ENCODE measurements at places on chromosomes 3 and 15.
A peak's percentile ranks its signal among the peaks of the same experiment; 100 is the strongest.

DNA sequence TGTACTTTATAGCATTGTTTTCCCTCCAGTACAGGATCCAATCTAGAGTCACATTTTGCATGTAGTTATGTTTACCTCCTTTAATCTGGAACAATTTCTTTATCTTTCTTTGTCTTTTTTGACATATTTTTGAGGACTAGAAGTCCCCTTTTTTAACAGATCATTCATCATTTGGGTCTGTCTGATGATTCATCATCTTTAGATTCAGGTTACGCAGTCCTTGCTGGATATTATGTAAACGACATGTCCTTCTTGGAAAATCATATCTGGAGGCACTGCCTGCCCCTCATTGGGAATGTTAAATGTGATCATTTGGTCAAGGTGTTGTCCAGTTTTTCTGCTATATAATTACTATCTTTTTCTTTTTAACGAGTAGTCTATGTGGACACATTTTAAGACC is 18.3 kb downstream of the TGM4 start:
- DNase-seq = no peak

- DNase-seq = no peak
Measured at GRCh38 chr15:64191971-64192830, 29.4 kb upstream of the PPIB start.

GRCh38 chr3:13058346-13059120 is 14.7 kb downstream of the IQSEC1 start:
- DNase-seq = no peak

DNA sequence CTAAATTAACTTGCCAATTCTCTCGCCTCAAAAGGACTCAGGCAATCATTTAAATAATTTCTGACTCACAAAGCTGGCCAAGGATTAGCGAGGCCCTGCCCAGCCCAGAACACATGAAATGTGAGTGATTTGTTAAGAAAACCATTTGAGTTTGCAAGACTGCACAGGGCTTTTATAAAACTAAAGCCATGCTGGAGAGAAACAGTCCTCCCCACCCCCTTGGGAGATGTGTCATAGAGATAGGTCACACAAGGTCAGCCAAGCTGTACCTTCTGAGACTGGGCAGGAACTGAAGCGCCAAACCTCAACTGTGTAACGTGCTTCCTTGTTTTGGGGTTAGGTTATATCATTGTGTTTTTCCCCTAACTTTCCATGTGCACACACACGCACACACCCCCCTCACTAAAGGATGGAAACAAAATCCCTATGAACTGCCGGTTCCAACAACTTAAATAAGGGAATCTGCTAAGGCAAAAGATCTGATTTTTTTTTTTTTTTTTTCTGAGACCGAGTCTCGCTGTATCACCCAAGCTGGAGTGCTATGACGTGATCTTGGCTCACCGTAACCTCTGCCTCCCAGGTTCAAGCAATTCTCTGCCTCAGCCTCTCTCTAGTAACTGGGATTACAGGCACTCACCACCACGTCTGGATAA is 8.1 kb downstream of the SPATA12 start:
- no peak for DNase-seq

- DNase-seq = no peak
Measured at GRCh38 chr15:67433495-67434099, 87.3 kb upstream of the C15orf61 start.

GRCh38 chr15:93646193-93646592 is 557.2 kb upstream of the RGMA start:
- DNase-seq = no peak

DNA sequence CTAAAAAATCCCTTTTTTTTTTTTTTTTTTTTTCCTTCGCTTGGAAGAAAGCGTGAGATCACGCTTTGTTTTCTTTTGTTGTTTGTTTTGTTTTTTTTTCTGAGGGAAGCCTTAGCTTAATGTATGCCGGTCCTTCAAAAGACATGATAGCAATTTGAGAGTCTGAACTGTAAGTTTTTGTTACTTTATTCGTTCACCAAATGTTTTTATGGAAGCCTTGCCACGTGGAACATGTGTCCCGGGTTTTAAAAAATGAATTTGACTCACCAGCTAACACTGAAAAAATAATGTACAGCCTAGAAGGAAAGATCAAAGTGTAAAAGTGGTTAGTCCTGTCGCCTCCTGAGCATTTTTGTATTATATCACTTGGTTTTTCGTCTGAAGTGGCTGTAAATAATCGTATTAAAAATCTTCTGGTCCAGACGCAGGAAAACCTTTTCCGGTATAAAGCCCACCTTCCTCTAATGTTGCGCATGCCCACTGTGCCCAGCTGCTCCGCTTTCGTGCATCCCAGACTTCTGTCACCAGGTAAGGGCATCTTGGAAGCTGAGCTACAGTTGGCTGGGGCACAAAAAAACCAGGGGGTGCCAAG is 795 bp upstream of the MYNN start:
- peak; percentile 43 for DNase-seq

DNA sequence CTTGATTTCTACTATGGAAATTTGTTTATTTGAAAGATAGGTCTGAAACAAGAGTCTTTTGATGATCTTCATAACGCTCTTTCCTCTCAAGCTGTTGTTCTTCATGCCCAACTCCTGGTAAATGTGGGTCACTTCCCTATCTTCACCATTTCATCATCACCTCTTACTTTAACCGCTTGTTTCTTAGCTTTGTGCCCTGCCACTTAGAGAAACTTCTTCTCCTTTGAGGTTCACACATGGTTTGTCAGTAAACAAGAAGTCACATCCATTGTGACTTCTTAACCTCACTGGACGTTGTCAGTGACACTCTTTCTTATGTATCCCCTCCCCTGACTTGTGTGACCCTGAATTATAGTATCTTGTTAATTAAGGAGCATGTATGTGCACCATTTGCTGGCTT is 16.9 kb upstream of the P2RY13 start:
- no peak for DNase-seq

DNA sequence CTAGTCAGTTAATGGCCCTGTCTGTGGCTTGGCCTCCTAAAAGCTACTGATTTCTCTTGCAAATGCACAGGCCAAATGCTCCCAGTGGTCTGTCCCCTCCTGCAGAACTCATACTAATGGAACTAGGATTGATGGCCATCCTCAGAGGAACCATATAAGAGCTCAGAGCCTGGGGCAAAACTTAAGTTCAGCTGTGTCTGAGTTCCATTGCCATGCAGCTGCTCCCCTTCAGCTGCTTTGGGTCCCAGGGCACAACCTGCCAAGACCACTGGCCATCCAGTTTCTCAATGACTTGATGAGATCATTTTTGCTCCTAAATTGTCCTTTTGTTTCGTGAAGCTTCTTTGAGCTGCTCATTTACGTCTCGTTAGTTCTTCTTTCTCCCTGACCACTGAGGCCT is 529.5 kb upstream of the TBL1XR1 start:
- DNase-seq = no peak

DNA sequence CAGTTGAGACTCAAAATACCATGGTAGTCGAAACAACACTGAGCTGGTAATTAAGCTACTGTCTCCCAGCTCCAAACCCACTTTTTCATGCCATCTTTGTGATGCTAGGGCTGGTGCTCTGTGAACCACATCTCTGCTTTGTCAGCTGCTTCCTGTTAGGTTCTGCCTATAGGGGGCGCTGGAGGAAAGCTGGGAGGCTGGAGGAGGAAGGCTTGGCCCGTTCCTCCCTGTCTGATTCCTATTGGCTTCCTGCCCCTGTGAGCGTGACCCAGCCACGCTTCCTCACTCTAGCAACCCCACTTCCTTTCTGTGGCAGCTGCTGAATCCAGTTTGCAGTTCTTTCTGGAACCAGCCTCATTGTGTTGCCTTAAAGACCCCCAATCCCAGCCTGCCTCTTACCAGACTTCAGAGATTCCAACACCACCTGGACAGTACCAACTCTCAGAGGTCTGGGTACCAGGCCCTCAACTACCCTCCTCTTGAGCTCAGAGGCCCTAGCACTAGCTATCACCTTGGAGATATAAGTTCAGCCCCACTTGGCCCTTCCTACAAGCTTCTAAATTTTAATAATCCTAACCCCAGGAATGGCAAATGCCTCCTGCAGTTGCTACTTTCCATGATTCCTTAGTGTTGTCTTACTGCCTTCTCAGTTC is 120.9 kb downstream of the ERC2 start:
- no peak for DNase-seq

DNA sequence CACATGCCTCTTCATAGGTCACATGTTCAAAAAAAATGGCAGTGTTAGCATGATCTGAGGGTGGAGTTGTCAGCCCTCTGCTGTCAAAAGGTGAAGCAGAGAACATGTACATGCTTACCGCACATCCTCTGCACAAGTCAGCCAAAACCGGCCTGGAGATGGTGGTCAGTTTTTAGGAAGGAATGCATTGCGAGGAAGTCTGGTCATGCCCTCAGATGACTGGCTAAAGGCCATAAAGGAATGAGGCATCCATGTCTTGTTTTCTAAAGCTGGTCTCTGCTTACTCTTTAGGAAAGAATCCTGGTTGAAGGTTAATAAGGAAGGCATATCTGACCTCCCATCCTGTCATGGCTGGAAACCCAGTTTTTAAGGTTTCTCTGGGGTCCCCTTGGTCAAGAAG is 292.0 kb upstream of the CCDC54 start:
- no peak for DNase-seq

GRCh38 chr3:111538681-111539083 is 3.3 kb upstream of the CD96 start:
- DNase-seq = no peak

DNA sequence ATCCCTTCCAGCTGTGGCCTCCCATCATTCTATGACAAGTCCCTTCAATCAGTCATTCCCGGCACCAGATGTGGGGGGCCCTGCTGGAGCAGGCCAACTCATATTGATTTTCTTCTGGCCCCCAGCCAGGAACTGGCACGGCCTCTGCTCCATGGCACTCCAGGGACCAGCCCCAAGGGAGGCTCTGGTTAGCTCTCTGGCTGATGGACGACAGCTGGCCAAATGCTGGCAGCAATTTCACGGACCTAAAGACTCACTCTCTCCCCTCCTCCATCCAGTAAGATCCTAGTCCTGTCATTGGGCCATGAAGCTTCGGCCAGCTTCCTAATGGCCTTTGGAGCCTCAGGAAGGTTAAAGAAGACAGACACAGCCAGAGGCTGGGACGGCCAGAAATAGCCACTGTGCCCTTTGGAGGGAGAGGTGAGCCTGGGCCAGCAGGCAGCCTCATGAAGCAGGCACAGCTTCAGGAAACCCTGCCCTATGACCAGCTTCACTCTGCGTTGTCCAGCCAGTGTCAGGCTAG is 131.0 kb downstream of the MEX3B start:
- no peak for DNase-seq

GRCh38 chr15:66573719-66574595 is 8.2 kb upstream of the LCTL start:
- no peak for DNase-seq

DNA sequence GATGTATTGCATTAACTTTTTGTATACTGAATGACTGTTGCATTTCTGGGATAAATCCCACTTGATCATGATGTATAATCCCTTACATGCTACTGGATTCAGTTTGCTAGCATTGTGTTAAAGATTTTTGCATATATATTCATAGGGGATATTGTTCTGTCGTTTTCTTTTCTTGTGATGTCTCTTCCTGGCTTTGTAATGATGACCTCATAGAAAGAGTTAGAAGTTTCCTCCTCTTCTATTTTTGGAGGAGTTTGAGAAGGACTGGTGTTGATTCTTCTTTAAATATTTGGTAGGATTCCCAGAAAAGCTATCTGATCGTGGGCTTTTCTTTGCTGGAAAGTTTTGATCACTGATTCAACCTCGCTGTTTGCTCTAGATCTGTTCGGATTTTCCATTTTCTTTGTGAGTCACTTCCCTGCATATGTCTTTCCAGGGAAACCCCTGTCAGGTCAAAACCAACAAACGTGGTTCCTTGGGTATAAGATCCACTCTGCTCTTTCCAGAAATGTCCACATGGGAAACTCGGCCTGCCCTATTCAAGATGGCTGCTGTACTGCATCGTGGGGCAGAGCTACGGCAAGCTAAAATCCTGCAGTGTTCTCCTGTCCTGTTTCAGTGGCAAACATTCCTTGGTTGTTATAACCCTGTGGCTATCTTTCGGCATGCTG is 120.4 kb downstream of the GABRG3 start:
- DNase-seq = no peak

DNA sequence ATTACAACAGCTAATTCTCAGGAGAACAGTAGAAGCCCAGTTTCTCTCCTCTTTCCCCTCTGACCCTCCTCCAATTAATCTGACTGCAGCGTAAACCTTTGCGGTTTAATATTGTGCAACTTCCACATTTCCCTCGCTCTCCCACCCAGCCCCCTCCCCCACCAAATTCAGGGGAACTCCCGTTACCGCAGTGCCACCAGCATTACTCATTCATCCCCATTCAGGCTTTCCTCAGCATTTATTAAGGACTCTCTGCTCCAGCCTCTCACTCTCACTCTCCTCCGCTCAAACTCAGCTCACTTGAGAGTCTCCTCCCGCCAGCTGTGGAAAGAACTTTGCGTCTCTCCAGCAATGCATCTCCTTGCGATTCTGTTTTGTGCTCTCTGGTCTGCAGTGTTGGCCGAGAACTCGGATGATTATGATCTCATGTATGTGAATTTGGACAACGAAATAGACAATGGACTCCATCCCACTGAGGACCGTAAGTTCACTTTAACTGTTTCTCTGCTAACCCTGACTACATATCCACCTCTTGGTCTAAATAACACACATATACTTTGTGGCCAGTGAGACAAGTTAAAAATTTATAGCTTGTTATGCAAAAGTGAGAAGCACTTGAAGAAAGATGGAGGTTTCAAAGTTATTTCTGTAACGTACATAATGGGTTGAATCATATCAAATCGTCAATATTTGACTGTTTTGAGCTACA is at the start of gene PTX3:
PTX3 (plus strand) TSS at position 268 of the 709 bp plus-strand sequence; CDS start at position 352, 84 bp downstream.
- DNase-seq = no peak

GRCh38 chr15:88708655-88709054 is 69.8 kb downstream of the ISG20 start:
- no peak for DNase-seq

DNA sequence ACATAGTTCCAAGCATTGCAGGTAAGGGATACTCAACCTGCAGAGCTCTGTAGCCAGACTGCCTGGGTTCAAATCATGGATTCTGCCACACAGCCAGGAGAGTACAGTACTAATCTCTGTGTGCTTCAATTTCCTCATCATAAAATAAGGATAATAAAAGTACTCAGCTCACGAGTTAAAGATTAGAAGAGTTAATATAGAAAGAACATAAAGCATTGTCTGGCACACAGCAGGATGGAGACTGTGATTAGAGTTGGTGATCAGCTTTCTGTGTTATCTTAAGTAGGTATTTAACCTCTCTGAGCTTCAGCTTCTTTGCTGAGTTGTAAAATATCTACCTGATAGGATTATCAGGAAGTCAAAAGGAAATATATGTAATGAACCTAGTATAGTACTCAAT is 2.7 kb downstream of the CEP70 start:
- no peak for DNase-seq
